Right lung (tissue), 10 donors: ENCODE measurements at places on chromosomes 12 and 14.

GRCh38 chr12:121352682-121353018 is 439 bp upstream of the ANAPC5 start:
- no peak for DNase-seq

DNA sequence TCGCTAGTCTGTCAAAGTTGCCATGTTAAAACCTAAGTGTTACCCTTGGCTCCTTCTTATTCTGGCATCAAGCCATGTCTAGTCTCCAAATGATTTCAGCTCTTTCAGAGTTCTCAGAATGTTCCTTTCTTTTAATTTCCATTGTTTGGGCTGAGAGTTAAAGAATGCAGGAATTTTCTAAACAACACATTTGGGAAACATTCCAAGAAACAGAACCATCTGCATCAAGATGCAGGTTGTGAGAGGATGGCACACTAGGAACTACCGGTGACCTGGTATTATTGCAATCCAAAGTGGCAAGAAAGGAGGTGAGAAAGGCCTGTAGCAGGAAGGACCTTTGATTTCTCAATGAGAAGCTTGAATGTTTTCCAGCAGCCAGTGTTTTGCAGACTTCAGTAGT is 30.1 kb downstream of the SLC35F4 start:
- DNase-seq = no peak

- DNase-seq = no peak
Measured at GRCh38 chr12:63882844-63883243, 38.3 kb downstream of the SRGAP1 start.

DNA sequence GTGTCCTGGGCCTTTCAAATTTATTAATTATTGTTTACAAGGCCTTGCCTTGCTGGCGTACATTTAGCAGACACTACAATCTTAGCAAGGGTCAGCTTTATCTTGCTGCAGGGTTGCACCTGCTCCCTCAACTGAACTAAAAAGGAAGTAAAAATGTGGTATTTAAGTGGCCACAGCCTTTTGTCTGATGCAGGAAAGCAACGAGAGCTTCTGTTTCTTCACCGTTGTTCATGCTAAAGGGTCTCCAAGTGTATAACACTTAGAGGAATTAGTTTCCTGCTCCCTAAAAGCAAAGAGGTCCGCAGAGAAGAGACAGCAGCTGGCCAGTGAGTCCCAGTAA is 62.8 kb upstream of the EGLN3 start:
- no peak for DNase-seq

DNA sequence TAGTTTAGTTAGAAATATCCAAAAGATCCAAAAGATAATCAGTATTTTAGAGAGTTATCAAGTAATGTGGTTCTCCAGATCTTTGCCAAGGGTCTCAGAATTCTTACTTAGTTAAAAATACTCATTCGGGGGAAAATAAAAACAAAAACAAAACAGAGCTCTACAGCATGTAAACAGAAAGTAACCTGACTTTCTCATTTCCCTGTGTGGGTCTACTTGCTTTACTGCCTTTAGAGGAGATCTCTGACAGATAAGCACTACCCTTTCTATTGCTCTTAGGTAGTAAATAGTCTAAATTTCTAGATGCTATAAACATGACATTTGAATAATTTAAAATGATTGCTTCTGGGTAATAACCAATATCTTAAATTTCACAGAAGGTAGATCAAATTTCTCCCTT is 371.8 kb downstream of the RPL10L start:
- DNase-seq = no peak

GRCh38 chr12:15769586-15769985 is 19.6 kb downstream of the EPS8 start:
- no peak for DNase-seq

GRCh38 chr12:77813558-77813957 is 17.1 kb upstream of the NAV3 start:
- DNase-seq = no peak
